CD4-positive, alpha-beta T cell treated with Interleukin-15 for 4 hours (primary cell): ENCODE measurements at places on chromosomes 16 and 17.

GRCh38 chr17:81422776-81423697, 27.8 kb downstream of the BAHCC1 start:
- DNase-seq: no peak

- no peak for DNase-seq
Observed at GRCh38 chr16:35207059-35207999, 1747.9 kb downstream of the TP53TG3F start.

DNA sequence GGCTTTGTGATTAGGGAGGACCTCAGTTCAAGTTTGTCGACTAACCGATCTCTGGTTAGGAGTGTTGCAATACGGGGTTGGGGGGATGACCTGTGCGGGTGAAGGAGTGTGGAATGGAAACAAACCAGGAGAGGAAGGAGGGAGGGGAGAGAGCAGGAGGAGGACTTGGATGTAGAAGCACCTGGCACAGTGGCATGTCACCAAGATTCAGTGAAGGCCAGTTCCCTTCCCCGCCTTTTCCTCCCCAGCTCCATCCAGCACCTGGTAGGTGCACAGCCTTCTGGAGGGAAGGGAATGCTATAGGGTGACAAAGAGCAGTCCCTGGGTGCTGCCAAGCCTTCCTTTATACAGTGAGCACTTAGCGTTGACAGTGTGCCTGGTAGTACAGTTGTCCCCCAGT, 107.4 kb upstream of the CRHR1 start:
- DNase-seq: no peak

- no peak for DNase-seq
Observed at GRCh38 chr16:4685292-4685691, 8.1 kb upstream of the NUDT16L1 start.

GRCh38 chr16:24430954-24431760, 108.2 kb upstream of the RBBP6 start:
- no peak for DNase-seq

DNA sequence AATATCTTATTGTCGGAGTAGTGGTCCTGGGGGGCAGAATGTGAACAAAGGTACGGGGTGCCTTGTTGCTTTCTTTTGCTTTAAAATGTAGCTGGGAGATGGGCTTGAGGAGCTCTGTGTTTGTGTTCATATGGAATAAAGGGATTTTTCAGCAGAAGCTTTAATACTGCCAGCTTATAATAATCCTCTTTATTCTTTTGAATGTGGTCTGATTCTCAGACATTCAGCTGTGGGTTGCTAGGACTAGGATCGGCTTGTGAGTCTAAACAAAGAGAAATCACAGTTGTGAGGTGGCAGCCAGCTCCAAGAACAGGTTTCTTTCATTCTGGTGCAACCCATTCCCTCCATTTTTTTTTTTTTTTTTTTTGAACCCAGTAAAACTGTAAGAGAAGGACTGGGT, 7.2 kb downstream of the MRPL58 start:
- DNase-seq: no peak

- peak; percentile 23 for DNase-seq
Observed at GRCh38 chr16:11361701-11362451, 16.6 kb downstream of the RMI2 start.

GRCh38 chr16:4025428-4025827, 90.8 kb downstream of the ADCY9 start:
- no peak for DNase-seq

DNA sequence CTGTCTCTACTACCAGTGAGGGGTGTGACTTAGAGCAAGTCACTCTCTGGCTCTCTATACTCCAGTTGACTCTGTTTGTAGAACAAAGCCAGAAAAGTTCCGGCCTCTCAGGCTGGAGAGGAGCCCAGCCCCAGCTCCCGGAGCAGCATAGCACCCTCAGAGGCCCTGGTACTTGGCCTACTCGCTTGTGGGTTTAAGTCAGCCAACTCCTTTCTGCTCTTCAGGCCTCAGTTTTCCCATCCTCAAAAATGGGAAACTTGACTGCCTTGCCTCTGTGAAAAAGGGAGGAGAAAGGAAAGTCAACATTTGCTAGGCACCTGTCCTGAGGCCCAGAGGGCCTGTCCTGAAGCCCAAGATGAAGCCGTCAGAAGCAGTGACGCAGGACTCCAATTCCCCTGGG, 1.1 kb downstream of the CHST6 start:
- no peak for DNase-seq

- no peak for DNase-seq
Observed at GRCh38 chr16:2270070-2270462, 2.1 kb upstream of the RNPS1 start.

DNA sequence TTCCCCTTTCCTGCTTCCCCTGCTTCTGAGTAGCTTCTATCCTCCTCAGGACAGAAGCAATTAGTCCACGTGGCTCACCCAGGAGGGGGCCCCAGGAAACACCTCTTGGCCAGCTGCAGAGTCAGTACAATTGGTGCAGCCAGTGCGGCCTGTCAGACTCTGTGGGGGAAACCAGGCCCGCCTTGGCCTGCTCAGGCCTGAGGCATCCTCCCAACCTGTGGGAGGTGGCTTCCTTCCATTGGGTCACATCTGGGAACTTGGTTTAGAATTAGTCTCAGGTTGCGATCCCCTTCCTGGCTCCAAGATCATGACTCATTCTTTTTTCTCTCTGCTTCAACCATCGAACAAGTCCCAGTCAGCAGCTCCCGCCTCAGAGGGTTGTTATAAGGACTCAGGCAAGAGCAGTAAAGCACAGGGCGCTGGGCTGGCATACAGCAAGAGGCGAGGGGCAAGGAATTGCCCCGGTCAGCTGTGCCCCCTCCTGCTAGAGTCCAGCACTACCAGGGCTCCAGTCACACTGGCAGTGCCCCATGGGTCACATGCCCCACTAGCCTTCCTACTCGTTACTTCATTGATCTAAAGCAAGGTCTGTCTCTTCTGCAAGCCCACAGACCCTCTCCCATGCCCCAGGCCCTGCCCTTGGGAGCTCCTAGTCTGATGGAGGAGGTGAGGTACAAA, 8.1 kb upstream of the EPX start:
- DNase-seq: no peak
